ENCODE measurements at places on chromosomes 13 and 19.

- peak; percentile 90 for DNase-seq
These were observed 31.6 kb downstream of the SYT3 start for GRCh38 chr19:50607874-50608785.

- no peak for DNase-seq
These were observed 568 bp downstream of the POLR2I start for GRCh38 chr19:36113894-36114720.

DNA sequence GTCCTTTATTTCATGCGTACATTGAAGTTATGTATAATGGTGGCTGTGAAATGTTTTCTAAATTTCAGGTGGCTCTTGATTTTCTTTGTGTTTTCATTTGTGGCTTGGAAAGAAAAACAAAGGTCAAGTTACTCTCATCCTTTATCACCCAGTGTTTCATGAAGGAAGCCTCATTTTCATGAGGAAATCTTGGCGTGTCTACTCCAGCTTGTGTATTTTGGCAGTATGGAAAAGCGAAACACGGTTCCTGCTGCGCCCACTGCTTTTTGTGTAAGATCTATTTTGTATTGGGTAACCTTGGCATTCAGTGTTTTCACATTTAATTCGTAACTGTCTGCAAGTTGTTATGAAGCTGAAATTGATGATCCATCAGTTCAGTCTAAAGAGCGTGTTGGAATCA is 147.0 kb upstream of the RNF113B start:
- DNase-seq, result no peak

GRCh38 chr19:47673426-47673825 is 39.8 kb upstream of the EHD2 start:
- no peak for DNase-seq

- DNase-seq, result peak; percentile 53
These were observed at the start of gene TMEM255B for GRCh38 chr13:113758651-113759524. TSS of gene TMEM255B (plus strand) at chr13:113759226. CDS start at chr13:113759270, 44 bp downstream.

DNA sequence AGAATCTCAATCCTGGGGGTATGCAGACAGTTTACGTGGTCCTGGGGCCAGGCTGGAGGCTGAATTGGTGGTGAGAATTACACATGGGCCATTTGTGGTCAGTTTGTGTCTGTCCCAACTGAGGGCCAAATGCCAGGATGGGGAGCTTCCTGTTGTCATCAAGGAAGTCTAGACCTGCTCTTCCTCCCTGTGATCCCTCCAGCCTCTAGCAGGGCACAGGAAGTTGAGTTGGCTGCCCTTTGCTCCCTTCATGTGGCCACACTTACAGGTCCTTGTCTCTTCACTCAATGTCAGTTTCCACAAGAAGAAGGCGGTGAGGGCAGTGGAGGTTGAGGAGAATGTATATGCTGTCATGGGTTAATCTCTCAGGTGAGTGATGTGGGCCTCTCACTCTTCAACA is 30.1 kb downstream of the SIGLEC7 start:
- no peak for DNase-seq

GRCh38 chr13:37277007-37277406 is 171.5 kb upstream of the CSNK1A1L start:
- no peak for DNase-seq

DNA sequence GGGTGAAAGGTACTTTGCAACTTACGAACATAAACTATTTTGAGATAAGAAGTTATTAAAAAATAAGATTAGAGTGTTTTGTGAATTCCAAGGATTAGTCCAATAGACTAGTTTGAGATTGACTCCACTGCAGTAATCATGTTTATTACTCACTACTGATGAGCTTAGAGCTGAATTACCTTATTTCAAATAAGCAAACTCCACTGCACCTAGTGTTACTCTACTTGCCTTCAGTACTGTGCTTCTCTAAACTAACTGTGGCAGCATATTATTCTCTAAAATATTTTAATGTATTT is 111.7 kb downstream of the MIPEP start:
- no peak for DNase-seq

DNA sequence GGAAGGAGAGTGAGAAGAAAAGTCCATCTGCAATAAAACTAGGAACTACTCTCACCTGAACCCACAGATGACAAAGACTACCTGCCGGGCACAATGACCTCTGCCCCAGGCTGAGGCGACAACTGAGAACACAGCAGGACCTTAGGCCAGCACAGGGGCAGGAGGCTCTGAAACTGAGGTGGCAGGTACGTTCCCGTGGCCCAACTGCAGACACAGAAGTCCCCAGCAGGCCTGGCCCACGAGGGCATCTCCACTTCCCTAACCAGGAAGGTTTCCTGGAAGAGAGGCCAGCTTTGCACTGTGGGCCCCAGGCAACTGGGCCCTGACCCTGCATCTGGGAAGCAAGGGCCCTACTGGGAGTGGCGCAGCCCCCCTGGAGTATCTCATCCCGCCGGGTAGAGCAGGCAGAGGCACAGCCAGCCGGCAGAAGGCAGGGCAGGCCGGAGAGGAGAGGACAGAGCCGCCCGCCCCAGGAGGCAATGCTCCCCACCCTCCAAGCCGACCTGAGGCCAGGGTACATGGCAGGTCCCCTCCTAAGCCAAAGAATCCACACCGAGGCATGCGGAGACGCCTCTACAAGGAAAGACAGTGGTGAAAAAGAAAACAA is 32.7 kb downstream of the STK24 start:
- no peak for DNase-seq

DNA sequence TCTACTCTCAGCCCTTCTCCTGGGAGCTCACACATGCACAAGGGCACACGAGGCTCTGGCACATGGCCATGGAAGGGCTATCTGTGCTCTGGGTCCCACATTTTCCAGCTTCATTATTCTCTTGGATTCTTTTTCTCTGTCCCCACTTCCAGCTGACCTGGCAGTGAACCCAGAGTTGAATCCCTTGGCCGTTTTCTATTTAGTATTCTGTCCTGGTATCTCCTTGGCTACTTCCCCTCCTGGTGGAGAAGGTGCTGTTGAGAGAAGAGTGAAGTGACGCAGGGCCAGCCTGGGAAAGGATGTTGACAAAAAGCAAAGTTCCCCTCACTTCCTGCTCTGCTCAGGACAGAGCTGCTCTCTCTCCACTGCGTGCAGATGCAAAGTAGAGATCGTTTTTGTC is 303.1 kb downstream of the IRS2 start:
- DNase-seq, result no peak

DNA sequence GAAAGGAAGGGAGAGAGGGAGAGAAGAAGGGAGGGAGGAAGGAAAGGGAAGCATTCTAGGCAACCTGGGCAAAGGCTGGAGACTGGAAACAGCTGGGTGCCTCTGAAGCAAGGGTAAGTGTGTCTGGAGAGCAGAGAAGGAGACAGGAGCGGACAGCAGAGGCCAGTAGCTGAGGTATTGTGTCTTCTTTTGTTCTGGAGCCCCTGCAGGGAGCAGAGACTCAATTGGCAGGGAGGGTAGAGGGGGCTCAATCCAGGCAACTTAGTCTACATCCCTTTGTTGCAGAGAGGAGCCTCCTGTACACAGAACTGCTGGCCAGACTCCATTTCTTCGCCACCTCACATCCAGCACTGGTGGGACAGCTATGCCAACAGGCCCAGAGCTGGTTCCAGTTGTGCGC is 53.2 kb downstream of the NWD1 start:
- DNase-seq, result no peak

DNA sequence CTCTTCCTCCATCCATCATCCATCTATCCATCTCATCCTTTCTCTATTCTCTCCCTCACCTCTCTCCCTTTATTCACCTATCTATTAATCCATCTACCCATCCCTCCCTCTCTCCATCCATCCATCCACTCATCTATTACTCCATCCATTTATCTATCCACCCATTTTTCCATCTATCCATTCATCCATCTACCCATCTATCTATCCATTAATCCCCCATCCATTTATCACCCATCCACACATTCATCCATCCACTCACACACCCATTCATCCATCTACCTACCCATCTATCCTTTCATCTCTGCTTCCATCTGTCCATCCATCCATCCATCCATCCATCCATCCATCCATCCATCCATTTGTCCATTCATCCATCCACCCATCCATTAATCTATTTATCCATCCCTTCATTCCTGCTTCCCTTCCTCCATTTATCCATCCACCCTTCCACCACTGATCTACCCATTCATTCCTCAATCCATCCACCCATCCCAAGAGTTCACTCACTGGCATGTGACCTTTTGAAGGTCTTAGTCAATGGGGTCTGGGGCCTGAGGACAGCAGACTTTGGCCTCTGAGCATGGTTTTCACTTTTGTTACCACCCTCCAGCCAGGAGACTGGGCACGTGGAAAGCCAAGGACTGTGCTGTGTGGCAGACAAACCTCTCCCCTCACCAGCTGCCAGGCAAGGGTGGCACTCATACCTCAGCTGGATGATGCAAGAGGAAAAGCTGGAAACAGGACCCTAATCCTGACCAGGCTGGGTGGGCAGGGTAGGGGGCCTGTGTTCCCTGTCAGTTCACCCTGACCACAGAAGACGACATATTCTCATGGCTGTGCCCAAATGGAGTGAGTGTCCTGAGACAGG is 126.7 kb downstream of the URI1 start:
- DNase-seq, result no peak
